CD4-positive, alpha-beta T cell treated with Interleukin-6 at 100 ng/mL for 8 hours (primary cell): ENCODE measurements at places on chromosomes 12 and 14.

DNA sequence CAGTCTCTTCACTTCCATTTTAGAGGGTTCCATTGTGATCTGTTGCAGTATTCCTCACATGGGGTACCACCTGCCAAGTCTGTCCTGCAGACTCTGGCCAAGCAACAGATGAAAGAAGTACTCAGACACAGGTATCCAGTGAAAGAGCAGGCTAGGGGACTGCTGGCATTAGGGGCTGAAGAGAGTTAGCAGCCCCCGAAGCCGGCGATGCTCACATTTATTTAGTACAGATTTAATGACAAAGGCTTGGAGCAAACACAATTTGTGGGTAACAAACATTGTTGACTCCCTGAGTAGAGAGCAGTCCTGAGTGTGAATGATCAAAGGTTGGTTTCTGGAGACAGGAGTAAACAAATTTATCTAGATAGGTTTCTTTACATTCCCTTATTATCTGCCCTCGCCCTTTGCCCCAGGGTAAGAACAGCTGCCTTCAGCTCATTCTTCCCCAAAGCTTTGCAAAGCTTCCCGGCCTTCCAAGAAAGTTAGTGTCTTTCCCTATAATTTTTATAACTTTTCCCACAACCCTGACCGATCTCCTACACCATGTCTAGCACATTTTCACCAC is 144.8 kb downstream of the TMEM117 start:
- DNase-seq = no peak

- no peak for DNase-seq
These were observed 22.9 kb downstream of the KRT18 start for GRCh38 chr12:52971679-52972329.

DNA sequence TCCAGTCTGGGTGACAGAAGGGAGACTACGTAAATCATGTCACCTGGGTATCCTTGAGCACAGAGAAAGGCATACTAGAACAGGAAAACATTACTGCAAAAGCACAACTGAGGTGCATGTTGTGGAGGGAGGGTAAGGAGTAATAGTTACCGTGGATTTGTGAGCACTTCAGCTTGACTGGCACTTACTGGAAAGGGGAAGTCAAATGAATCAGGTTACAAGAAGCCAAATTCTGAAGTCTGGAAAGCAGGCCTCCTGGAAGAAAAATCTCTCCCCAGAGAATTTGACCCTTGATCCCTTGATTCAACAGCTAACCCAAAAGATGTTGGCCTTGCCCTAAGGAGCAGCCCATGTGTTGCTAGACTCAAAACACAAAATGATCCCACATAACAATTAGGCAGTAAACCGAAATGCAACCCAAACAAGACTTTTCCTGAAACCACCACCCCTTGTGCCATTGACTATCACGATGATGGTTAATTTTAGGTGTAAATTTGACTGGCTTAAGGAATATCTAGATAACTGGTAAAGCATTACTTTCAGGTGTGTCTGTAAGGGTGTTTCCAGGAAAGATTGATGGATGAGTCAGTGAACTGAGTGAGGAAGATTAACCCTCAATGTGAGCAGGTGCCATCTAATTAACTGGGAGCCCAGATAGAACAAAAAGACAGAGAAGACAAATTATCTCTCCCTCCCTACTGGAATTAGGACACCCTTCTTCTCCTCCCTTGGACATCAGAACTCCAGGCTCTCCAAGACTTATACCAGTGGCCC is 108.8 kb downstream of the SLC25A21 start:
- no peak for DNase-seq

DNA sequence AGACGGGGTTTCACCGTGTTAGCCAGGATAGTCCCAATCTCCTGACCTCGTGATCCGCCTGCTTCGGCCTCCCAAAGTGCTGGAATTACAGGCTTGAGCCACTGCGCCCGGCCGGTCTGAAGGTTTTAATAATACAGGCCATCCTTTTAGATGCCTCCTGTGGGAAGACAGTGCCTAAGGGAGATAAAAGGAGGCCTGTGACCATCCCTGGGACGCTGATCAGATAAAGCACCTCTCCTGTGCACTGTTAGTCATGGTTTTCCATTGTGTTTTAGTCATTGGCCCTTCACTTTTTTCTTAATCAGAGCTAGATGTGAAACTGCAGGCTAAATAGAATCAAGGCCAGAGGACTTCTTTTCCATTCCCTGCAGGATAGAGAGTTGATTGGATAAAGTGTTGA is 7.6 kb upstream of the ACADS start:
- no peak for DNase-seq

DNA sequence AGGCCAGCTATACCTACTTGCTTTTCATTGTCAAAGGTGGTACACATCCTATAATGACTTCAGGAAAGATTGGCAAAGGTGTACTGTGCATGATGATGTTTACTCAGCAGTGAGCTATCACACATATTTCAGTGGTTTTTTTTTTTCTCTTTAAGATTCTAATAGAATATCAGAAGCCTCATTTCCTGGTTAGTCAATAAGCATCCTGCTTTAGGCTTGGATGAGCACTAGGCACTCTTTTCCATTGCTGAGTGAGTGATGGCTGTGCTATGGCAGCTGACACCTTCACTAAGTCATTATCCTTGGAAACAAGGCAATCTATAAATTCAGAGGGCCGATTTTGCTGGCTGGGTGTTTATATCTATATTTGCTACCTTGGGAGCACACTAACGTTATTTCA is 161.1 kb upstream of the RASSF8 start:
- DNase-seq = no peak

DNA sequence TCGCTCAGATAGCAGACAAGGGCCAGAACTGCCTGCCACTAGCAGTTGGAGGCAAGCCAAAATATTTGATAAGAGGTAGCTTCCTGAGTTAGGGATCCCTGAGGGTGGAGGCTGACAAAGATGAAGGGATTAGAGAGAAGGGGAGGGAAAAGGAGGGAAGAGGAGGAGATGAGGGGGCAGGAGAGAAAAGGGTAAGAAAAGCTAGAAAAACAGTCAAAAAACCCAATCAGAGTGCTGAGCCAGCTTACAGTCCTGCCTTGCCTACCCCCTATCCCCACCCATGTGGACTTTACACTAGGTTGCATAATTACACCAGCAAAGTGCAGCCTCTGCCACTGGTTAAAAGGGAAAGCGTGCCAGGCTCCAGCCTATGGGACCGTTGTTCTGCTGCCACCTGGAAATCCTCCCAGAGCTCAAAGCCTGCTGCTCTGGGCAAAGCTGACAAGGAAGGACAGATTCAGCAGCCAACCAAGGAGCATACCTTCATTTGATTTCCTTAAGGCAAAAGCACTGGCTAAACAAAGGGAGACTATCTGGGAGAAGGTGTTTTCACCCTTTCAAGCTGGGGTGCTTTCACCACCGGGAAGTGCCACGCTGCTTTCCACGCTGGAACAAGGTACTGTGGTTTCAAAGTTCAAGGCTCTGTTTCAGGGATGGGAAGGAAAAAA is 3.8 kb upstream of the NUMB start:
- DNase-seq = no peak

DNA sequence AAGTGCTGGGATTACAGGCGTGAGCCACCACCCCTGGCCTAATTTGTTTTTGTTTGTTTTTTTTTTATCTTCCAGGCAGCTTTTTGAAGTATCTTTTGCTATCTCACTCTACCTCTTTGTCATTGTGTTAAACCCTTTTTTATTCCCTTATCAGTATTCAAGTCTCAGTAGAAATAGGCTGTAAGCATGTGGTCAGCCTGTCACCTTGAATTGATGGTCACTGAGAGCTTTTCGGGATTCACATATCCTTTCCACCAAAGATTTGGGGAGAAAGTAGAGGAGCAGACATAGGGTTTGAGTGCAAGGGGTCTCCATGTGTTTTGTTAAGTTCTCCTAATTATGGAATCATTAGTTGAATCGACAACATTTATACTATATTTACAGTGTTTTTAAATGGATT is 36.4 kb downstream of the TMPO start:
- DNase-seq = no peak

- DNase-seq = no peak
These were observed at the start of gene SLC5A8 for GRCh38 chr12:101209319-101210302. Gene SLC5A8 (minus strand): TSS chr12:101210238. CDS start chr12:101209848, 390 bp downstream.

DNA sequence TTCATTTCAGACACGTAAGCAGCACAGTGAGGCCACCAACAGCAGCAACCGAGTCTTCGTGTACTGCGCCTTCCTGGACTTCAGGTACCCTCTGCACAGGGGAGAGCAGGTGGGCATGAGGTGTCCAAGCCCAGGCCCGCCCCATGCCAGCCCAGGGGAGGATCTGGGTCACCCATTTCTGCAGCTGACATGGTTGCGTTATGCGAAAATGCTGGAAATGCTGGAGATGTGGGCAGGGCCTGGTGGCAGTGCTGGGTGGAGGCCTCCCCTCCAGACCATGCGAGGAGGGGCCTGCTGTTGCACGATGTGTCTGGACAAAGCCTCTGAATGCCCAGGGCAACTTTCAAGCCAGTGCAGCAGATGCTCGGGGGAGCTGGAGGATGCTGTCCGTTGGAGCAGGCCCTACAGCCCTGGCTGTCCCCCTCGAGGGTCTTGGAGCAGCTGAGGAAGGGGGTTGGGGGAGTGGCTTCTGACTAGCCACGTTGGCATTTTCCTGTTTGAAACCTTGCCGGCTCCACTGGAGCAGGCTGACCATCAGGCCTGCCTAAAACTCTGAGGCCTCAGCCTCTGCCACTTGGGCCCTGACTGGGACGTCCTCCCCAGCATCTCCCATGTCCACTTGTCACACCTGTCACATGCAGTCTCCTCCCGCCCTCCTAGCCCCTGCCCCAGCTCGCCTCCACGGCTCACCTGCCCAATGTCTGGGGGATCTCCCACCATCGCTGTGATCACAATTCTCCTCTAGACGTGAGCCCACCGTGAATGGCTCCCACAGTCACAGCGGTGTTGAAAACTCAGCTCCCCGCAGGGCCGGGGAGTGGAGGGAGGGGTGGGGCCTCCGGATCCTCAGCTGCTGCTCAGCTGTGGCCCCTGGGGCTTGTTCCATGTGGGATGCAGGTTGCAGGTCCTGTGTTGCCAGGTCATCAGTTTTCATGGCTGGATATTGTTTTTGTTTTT is 123.4 kb downstream of the ADGRD1 start:
- DNase-seq = no peak

GRCh38 chr14:48914921-48915320 is 671.3 kb downstream of the RPS29 start:
- DNase-seq = no peak

DNA sequence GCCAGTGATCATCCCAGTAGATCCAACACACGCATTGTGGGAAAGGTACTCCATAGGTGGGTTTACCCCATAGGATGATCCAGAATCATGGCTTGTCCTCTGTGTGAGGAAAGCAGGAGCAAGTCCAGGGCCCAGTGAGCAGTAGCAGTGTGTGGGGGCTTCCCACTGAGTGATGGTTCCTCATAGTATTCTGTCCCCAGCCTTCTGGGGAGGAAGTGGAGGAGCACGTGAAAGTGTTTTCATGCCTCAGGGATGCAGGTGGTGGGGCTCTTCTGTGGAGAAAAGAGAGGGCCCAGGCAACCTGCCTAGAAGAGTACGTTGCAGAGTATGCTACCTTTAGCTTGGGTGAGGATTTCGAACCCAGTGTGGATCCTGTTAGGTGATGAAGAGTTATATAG is 56.5 kb downstream of the SUSD6 start:
- DNase-seq = no peak

GRCh38 chr12:53378222-53378621 is 1.8 kb upstream of the SP1 start:
- no peak for DNase-seq

DNA sequence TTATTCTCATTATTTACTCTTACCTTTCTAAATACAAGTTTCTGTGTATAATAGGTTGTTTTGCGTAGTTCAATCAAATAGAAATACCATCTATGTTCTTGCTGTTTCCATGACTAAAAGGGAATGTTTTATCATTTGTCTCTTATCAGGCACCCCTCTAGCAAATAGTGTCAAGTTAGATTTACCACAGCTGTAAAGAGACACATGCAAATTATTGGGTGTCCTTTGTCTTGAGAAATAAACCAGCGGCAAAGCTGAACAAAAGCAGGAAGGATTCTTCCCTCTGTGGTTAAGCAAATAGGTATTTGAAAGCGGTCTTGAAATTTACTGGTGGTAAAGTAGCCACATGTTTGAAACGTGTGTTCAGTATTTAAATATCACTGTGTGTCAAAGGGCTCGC is 405.9 kb downstream of the TMTC2 start:
- no peak for DNase-seq

- DNase-seq = no peak
These were observed 51.0 kb downstream of the PPM1A start for GRCh38 chr14:60300019-60300418.

DNA sequence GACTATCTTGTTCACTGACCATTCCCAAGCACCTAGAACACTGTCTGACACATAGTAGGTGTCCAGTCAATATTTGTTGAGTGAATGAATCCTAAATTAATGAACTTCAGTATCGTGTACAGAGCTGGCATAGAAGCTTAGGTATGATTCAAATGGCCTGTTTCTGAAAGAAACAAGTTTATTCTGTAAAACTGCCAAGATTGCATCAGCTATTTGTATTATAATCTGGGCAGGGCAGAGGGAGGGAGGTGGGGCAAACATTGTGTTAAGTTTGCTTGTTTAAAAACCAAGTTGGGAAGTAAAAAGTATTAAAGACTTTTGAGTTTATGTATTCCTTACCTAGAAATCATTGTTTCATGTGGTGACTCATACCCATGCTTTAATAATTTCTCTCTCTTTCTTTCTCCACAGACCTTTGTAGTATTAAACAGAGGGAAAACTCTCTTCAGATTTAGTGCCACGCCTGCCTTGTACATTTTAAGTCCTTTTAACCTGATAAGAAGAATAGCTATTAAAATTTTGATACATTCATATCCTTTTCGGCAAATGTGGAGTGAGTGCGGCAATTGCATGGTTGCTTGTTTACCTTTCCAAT is 92.8 kb downstream of the SCN8A start:
- no peak for DNase-seq

GRCh38 chr12:39442831-39443080 is 164 bp downstream of the KIF21A start:
- DNase-seq = no peak

DNA sequence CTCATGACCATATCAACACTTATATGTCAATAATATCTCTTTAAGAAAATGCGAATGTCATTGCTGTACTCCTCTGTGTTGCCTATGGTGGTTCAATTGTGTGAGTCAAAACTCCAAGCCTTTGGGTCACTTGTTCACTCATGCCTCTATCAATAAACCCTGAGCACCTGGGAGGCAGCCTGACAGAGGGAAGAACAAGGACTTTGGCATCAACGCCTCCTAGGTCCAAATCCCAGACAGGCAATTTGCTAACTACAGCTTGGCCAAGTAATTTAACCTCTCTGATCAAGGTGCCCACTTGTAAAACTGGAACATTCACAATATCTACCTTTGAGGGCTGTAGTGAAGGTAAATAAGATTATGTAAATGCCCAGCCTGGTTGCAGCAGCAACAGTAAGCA is 137.8 kb downstream of the SAMD4A start:
- DNase-seq = no peak
